ENCODE measurements at places on chromosomes 12 and 14.

- DNase-seq, result no peak
Measured at GRCh38 chr12:89877671-89878070, 169.0 kb upstream of the ATP2B1 start.

- DNase-seq, result no peak
Measured at GRCh38 chr14:52244328-52244727, 23.2 kb upstream of the PTGDR start.

DNA sequence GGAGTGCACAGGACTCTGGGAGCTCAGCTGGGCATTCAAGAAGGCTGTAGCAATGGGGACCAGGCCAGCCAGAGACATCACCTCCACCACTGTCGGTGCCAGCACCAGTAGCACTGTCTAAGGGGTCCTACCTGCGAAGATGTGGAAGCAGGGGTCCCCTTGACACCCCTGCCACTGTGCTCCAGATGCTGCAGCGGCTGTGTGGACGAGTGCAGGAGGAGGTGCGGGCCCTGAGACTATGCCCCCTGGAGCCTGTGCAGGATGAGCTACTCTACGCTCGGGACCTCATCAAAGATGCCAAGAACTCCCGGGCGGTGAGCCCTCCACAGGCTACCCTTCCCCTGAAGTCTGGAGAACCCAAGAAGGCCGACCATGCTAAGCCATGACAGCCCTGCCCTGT lies 8.6 kb downstream of the CARMIL3 start:
- no peak for DNase-seq

GRCh38 chr12:51904951-51905470 lies 2.3 kb upstream of the ACVRL1 start:
- no peak for DNase-seq

- DNase-seq, result no peak
Measured at GRCh38 chr14:66543996-66544395, 36.0 kb downstream of the GPHN start.

DNA sequence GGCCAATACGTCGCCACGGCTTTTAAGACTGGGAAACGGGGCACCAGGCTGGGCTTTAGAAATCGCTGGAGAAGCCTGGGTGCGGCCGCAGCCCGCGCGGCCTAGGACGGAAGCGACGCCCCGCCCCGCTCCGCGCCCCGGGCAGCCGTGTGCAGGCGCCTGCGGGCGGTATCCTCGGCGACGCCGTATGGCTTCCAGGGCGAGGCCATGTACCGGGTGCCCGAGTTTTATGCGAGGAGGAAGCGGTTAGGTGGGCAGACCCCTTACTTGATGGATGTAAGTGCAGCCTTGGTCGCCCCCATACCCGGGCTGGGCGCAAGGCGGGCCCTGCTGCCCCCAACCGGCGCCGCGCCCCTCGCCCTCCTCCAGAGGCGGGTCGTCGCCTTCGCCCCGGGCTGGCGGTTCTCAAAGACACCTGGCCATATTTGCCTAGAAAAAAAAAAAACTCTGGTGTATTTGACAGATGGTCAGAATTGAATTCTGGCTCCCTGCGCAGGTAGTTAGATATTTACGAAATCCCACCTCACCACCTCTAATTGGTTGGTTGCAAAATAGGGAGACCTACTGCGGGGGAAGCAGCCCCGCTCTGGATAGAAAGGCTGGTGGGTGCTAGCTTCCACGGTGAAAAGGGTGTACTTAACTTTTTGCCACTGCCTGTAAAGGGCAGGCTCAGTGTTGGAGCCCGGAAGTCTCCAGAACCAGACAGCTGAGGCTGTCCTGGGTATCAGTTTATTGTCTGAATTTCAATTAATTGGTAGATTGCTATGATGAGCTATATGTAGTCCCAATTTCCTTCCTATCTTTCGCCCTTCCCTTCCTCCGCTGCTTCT lies at the start of gene PPP1R36:
PPP1R36 (plus strand) TSS at position 171 of the 830 bp plus-strand sequence; CDS start at position 208, 37 bp downstream.
- DNase-seq, result peak; percentile 44

- DNase-seq, result no peak
Measured at GRCh38 chr12:26062566-26062965, 62.3 kb downstream of the BHLHE41 start.

GRCh38 chr12:57815177-57816000 lies 3.1 kb downstream of the AVIL start:
- no peak for DNase-seq

- no peak for DNase-seq
Measured at GRCh38 chr14:106491851-106492250, 965.5 kb downstream of the TMEM121 start.

DNA sequence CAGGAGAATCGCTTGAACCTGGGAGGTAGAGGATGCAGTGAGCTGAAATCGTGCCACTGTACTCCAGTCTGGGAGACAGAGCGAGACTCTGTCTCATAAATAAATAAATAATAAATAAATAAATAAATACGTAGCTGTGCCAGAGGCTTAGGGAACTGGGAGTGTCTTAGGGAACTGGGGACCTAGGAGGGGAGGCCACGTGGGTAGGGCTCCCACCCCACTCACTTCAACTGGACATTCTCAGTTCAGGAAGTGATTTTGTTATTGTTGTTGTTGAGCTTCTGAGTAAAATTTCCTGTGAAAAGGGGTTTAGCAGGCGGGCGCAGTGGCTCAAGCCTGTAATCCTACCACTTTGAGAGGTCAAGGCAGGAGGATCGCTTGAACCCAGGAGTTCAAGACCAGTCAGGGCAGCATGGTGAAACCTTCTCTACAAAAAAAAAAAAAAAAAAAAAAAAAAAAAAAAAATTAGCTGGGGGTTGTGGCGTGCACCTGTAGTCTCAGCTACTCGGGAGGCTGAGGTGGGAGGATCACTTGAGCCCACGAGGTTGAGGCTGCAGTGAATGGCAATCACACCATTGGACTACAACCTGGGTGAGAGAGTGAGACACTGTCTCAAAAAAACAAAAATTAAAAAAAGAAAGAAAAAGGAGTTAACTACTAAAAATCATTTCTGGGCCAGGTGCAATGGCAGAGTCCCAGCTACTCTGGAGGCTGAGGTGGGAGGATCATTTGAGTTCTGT lies 19.0 kb upstream of the ANKRD9 start:
- DNase-seq, result no peak

GRCh38 chr12:27576667-27577347 lies 52.8 kb downstream of the PPFIBP1 start:
- DNase-seq, result no peak

DNA sequence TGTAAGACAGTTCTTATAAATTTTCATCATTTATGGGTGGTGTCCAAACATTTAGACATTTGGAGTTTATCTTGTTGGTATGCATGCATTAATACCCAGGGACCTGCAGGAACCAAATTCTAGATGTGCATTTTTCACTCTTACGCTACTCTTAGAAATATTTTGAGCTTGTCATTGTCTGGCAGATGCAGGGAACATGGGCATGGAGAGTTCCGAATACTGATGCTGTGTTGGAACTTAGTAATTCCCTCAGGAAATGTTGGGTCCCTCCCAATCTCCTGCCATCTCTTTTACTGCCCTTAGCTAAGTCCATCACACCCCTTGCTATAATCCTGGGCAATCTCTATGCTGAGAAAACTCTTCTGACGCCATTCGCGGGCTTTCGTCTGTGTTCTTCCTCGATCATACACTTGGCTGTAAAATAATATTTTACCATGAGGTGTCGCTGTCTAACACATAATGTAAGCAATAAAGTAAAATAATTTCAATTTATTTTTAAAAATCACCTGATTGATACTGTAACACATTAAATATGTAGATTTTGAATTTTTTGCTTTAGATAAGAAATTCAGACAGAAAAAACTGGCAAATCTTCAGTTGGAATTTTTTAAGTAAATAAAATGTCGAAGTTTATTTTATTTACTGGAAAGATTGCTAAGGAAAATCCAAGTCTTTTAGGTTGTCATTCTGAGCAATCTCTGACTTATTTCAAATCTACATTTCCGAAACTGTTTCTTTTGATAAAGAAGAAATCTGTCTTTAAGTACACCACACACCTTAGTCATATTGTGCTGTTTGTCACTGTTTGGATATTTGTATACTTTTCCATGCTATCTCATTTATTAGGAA lies 304.1 kb upstream of the SSTR1 start:
- no peak for DNase-seq

DNA sequence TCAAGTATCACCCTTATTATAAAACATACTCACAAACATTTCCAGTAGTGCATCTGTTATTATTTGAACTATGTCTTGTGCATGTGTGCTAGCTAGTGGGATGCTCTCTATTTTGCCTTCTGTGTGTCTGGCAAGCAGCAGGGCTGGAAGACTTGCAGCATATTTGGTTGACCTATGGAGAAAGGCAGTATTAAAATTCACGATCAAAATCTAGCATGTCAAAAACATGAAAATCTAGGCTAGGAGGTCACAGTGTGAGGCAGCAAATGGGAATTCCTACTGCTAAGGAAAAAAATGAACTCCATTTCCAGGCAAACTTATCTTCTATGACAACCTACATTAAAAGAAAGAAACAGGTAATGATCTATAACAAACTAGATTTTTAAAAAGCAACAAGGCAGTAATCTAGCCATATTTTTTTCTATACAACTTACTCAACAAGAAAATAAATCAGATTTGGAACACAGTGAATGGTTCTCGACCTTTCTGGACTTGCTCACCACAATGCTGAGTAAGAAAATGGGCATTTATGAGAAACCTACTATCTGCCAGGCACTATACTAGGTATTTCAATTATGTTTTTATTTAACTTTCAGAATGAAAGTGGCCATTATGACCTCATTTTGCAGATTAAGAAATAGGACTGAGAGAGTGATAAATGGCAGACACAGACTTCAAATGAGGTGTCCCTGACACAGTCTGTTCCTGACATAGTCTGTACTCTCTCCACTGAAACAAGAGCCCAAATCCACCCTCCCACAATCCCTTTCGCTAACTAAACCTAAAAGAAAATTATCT lies 96.8 kb downstream of the TXNDC16 start:
- DNase-seq, result no peak

GRCh38 chr14:75781096-75781495 lies 120.0 kb downstream of the TTLL5 start:
- no peak for DNase-seq

- peak; percentile 82 for DNase-seq
Measured at GRCh38 chr14:105093431-105094192, 28.4 kb upstream of the GPR132 start.

GRCh38 chr14:58298477-58299400 lies at the start of gene ARID4A:
TSS of gene ARID4A (plus strand) at chr14:58298555. CDS start at chr14:58299855, 1,300 bp downstream.
- peak; percentile 14 for DNase-seq

- DNase-seq, result no peak
Measured at GRCh38 chr12:43289426-43289801, 262.6 kb downstream of the ADAMTS20 start.

- no peak for DNase-seq
Measured at GRCh38 chr12:111585690-111586089, 13.4 kb downstream of the ATXN2 start.

DNA sequence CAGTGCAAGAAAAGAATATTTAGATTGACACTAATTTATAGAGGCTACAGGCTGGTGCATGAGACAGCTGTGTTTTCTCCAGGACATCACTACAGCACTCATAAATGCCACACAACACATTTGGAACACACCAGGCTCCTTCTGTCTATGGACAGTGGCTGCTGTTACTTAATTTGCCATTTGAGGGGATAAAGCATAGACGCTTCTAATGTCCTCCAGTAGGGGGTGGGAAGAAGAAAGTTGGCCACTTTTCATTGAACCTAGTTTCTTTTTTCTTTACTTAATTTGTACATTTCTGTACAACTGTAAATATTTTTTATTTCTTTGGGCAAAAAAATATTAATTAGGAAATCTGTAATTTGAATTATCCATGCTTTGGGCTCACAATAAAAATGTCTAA lies 12.4 kb upstream of the RTN1 start:
- no peak for DNase-seq

DNA sequence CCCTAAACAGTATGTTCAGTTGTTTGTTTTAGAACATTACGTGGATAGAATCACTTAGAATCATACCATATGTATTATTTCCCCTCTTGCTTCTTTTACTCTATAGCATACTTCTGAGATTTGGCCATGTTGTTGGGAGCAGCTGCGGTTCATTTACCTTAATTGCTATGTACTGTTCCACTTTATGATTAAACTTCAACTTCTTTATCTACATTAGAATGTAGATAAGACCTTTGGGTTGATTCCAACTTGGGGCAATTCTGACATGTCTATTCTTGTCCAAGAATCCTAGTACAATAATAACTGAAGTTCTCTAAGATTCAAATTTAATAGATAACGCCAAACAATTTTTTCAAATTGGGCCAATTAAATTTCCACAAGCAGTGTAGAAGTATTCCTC lies 80.7 kb downstream of the GRIN2B start:
- DNase-seq, result no peak

GRCh38 chr14:93855737-93856136 lies 67.5 kb upstream of the PRIMA1 start:
- no peak for DNase-seq

DNA sequence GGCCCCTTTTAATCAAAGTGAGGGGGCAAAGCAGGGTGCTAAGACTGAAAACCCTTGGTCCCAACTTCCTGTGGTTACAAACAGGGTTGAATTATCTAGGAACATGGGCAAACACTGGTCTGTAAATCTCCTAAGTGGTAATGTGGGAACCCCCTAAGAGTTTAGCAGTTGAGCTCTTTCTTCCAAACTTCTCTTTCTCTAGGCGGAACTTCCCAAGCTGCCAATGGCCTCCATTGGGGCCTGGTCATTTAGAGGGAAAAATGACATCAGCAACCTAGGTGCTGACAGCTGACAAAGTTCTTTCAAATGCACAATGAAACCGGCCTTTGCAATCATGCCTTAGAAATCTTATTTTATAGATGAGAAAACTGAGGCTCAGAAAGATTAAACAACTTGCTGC lies 17.7 kb downstream of the HEBP1 start:
- DNase-seq, result no peak

DNA sequence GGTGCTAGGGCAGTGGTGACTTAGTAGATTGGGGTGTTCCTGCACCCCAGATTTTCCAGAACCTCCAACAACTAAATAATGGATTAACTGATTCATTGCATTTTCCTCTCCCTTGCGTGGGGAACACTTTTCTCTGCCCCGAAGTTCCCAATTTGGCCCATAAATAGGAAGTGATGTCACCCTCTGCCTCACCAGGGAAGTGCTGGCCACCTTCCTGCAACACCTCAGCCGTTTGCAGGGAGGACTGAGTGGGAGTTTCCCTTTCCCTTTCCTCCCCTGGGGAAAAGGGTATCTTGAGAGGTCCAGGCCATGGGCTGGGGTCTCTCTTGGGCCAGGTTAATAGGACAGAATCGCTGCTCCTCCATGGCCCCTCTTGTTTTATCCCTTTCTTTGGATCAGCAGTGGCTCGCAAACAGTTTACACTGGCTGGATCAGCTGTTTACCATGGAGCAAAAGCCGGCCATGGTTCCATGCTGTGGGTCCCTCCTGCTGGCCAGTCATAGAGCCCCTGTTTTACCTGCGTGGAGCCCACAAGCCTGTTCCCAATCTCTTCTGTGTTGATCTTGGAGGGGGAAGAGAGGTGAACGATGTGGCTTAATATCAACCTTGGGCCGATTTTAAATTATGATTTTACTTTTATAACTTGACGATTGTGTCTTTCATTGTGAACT lies 91.6 kb upstream of the VRK1 start:
- DNase-seq, result no peak

Measured in stimulated activated CD8-positive, alpha-beta memory T cell treated with anti-CD3 and anti-CD28 coated beads, Interleukin-15, amount 100 ng/mL, for 48 hours (primary cell).